Esophagus squamous epithelium (tissue), 5 donors: ENCODE measurements at places on chromosomes 7 and 10.

GRCh38 chr7:70574314-70574834 lies 557.6 kb upstream of the GALNT17 start:
- no peak for DNase-seq

- no peak for DNase-seq
Measured at GRCh38 chr10:92490387-92490786, 83.5 kb downstream of the IDE start.

- no peak for DNase-seq
Measured at GRCh38 chr7:124643311-124643811, 122.2 kb downstream of the GPR37 start.

DNA sequence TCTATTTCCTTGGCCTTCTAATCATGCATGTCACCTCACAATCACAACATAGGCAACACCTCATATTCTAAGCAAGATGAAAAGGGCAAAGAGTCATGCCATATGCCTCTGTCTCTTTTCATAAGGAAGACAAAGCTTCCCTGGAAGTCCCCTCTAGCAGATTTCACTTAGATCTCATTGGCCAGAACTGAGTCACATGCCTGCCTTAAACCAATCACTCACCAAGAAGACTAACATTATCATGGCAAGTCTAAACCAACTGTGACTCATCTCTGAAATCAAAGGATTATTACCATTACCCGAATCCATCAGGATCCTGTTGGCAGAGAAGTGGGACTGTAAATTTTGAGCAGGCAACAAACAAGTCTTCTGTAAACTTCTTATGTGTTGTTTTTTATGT lies 27.8 kb downstream of the CAV1 start:
- DNase-seq: no peak

GRCh38 chr7:29809533-29810155 lies 3.3 kb downstream of the WIPF3 start:
- DNase-seq: no peak

DNA sequence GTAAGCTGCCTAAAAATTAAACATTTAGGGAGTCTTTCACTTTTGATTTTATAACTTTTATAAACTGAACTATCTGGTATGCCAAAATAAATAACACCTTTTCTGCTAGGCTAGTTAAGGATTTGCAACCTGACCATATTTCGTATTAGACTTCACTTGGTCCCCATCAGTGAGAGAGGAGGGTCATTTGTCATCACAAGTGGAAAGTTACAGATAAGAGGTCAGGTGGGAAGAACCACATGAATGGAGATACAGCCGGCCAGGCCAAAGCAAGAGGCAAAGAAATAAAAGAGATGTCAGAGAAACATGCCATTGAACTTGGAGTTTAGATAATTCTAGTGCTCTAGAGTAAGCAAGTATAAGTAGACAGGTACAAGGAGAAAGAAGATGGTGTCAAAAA lies 44.5 kb upstream of the STMP1 start:
- no peak for DNase-seq

- DNase-seq: no peak
Measured at GRCh38 chr7:66728571-66728970, 12.0 kb upstream of the RABGEF1 start.

- no peak for DNase-seq
Measured at GRCh38 chr10:123852411-123852951, 39.1 kb downstream of the CPXM2 start.

DNA sequence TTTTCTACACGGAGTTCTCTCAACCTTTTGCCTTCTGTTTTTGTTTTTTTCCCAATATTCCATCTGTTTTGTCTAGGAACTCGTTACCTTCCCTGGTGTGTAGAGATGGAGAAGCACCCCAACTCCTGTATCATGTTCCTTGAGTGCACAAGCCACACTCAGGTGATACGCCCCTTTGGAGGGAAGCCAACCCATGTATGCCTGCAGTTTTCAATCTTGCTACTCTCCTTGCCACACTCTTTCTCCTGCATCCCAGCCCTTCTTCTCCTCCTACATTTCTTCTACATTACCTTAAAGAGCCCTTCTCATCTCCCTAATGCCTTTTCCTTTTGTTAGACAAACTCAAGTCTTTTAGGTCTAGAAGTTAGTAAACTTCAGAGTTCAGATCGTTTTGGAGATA lies 10.2 kb upstream of the SP4 start:
- no peak for DNase-seq

- DNase-seq: no peak
Measured at GRCh38 chr10:14173391-14173705, 157.4 kb downstream of the FRMD4A start.

DNA sequence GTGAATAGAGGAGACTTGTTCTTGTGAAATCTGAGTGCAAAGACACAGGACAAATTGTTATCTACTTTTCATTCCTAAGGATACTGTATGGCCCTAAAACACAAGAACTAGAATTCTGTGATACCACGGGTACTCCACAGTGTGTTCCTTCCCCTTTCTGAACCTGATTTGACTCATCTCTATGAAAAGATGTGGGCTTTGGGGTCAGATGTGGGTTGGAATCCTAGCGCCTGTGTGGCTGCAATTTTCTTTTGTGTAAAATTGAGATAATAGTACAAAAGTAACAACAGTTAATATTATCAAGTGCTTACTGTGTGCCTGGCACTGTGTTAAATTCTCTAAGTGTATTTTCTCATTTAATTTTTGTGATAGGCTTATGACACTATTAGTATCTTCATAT lies 8.1 kb downstream of the SRGN start:
- no peak for DNase-seq

GRCh38 chr7:134371536-134371935 lies 54.8 kb upstream of the SLC35B4 start:
- no peak for DNase-seq

- no peak for DNase-seq
Measured at GRCh38 chr7:8260871-8261694, 884 bp downstream of the ICA1 start.

GRCh38 chr10:24385776-24386175 lies 176.8 kb downstream of the KIAA1217 start:
- DNase-seq: no peak

GRCh38 chr10:15321431-15322341 lies 49.4 kb downstream of the FAM171A1 start:
- no peak for DNase-seq

DNA sequence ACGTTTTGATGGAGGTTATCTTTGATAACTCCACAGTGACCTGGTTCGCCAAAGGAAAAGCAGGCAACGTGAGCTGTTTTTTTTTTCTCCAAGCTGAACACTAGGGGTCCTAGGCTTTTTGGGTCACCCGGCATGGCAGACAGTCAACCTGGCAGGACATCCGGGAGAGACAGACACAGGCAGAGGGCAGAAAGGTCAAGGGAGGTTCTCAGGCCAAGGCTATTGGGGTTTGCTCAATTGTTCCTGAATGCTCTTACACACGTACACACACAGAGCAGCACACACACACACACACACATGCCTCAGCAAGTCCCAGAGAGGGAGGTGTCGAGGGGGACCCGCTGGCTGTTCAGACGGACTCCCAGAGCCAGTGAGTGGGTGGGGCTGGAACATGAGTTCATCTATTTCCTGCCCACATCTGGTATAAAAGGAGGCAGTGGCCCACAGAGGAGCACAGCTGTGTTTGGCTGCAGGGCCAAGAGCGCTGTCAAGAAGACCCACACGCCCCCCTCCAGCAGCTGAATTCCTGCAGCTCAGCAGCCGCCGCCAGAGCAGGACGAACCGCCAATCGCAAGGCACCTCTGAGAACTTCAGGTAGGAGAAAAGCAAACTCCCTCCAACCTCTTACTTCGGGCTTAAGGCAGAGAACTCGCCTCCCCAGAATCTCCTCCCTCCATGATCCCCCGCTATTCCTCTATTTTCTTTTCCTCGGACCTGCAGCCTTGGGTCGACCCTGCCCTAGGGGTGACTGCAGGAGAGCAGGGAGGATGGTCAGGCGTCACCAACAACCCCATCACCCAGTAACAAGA lies at the start of gene SERPINE1:
Gene SERPINE1, plus strand, starts transcription at position 454 of the 809 bp plus-strand sequence. CDS start 1,290 bp downstream, outside the sequence.
- DNase-seq: peak; percentile 47

DNA sequence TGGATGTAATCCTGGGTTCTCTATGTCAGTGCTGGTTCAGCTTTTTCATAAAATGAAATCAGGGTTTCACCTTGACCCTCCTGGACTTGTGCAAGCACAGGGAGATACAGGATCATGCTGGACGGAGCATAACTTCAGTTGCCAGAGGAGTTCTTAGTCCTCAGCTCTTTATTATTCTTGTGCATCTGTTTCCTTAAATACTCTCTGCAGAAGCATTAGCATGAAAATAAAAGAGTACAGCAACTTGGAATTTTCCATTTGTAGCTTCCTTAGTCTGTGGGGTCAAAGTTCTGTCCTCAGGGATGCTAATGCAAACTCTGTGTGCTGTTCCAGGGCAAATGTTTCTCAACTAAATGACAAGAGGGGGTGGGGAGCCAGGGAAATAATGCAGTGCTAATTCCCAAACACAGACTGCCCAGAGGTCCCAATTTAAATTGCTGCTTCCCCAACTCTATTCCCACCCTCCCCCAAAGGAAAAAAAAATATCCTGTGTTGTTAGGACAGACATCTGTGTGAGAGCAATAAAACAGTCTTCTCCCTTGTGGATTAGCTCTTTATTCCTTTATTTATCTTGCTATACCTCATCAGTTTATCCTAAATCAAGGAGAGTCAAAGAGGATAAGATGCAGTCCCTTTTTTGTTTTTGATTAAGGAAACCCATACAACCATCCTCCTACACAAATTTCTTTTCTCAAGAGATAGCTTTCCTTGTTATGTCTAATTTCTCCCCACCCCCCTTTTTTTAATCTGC lies 905.0 kb downstream of the LRMDA start:
- no peak for DNase-seq

DNA sequence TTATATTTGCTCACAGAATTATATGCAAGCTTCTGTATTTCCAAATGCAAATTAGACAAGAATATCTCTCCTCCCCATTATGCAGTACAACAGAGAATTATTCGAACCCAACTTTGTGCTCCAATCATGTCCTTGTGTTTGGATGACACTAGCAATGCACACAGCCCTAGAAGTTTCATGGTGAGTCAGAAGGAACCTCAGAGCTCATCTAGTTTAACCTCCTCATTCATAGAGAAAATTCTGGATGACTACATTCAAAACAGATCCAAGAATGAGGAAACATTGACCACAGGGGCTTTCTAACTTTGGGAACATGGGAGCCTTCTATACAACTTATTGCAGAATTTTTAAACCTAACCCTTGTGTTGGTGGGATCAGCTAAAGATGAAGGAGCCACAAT lies 12.8 kb upstream of the ARID5B start:
- no peak for DNase-seq

- no peak for DNase-seq
Measured at GRCh38 chr10:36739884-36740445, 385.4 kb upstream of the ANKRD30A start.

- DNase-seq: no peak
Measured at GRCh38 chr10:120684226-120684625, 166.9 kb upstream of the WDR11 start.

DNA sequence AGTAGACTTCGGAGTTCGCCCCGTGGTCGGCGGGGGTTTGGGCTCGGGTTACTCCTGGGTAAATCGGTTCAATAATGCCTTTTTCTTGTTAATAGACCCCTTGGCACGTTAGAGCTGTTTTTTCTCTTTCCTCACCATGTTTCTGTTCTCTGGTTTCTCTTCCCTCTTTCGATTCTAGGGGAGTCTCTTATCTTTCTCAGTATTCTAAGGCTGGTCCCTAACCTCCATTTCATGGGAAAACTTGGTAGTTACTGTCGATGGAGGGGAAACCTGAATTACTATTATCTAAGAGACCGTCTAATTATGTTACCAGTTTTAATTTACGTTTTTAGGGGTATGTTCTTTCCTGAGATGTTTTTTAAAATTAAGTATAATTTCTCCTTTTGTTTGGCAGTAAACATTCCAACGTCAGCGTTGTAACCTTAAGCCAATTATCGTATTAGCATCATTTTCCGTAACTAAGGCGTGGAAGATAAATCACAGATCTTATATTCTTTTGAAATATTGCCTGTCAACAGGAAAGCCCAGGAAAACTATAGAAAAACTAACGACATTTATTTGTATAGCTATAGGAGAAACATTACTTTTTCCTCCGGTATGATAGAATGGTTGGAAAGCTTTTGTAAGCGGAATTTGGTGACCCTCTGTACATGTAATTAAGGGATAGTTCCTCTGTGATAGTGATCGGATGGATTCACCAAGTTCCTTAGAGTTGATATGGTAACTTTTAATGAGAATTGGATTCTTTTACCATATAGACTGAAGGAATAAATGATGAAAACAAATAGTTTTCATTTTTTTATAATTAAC lies 847 bp downstream of the BTAF1 start:
- no peak for DNase-seq
